Ovary (tissue), 10 donors: ENCODE measurements at places on chromosomes 3 and 15. TPM values are rescaled to one million over a fixed set of nuclear protein-coding genes. Genes with fewer than 3 reads are reported as not detected.

- DNase-seq: no peak
These were observed 153.5 kb upstream of the MEIS2 start for GRCh38 chr15:37253877-37254276.

GRCh38 chr3:16419640-16420241 lies 93.8 kb downstream of the RFTN1 start:
- no peak for DNase-seq

- no peak for DNase-seq
These were observed 72.4 kb upstream of the TRPM1 start for GRCh38 chr15:31173790-31174450.

GRCh38 chr3:162328649-162329048 lies 832.0 kb downstream of the OTOL1 start:
- no peak for DNase-seq

DNA sequence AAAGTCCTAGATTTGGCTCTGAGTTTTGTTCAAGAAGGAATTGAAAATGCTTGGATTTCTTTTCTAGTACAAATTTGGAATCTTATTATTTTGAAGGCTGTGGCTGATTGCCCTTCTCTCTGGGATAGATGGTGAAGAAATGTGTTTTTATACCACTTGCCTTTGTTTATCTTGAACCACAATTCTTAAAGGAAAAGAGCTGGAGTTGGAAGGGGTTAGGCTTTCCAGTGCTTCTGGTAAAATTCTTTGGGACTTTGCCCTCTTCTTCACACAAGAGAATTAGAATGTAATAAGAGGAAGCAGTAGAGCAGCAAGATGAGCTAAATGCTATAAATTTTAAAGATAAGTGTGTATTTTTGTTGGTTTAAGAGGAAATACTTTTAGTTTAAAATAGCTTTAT lies 65.8 kb downstream of the COL6A5 start:
- no peak for DNase-seq

DNA sequence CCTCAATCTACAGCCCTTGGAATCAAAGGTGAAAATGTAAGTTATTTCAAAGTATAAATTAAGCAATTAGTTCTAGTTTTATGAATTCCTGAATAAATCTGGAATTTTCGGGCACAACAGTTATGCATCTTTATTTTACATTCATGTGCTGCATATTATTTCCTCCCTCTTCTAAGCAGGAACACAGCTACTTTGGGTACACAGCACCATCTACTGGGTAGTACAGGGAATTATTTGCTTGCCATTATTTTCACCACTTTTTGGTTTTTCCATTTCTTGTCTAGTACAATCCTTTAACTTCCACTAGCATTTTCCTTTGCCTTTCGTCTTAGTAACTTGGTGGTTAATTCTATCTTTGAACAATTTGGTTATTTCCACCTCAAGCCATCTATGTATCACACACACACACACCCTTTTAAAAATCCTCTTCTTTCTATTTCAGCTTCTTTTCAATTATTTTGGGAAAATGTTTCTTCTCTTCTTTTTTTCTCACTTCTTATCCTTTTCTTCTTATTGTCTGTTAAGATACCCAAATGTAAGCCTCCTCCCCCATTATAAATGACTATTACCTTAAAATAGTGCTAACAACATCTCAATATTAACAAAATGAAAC lies 451.0 kb downstream of the MFSD1 start:
- DNase-seq: no peak

- no peak for DNase-seq
These were observed 1.8 kb downstream of the PLXNB1 start for GRCh38 chr3:48428088-48428571.

- DNase-seq: no peak
These were observed 87.8 kb downstream of the COL6A6 start for GRCh38 chr3:130604806-130605205.

- DNase-seq: no peak
These were observed 12.4 kb downstream of the TPM1 start for GRCh38 chr15:63054985-63055384.

DNA sequence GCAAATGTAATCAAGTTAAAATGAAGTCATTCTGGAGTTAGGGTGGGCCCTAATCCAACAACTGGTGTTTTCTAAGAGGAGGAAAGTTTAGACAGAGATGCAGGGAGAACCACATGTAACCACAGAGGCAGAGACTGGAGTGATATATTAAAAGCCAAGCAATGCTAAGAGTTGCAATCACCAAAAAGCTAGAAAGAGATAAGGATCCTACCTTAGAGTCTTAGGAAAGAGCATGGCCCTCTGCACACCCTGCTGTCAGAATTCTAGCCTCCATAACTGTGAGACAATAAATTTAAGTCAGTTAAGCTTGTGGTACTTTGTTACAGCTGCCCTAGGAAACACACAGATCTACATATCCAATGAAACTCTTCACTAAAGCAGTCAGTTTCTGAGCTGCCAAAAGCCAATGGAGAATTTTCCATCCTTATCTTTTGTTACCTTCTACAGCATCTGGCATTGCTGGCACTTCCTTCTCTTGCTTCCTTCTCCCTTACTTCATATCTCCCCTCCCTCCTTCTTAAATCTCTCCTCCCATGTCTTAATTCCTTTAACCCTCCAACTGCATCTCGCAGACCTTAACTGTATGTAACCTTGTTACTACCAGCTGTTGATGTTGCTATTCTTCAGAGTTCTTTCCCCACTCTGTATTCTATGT lies 11.2 kb downstream of the DCBLD2 start:
- DNase-seq: no peak

DNA sequence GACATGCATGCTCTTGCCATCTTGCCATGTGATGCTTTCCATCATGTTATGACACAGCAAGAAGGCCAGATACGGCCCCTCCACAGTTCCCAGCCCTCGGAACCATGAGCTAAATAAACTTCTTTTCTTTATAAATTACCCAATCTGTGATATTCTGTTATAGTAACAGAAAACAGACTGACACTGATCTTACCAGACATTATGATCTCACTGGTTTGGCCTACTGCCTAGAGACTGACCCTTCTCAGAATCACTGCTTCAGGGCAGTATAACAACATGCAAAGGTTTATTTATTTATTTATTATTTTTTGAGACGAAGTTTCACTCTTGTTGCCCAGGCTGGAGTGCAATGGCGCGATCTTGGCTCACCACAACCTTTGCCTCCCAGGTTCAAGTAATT lies 14.0 kb downstream of the ZNF619 start:
- DNase-seq: no peak

DNA sequence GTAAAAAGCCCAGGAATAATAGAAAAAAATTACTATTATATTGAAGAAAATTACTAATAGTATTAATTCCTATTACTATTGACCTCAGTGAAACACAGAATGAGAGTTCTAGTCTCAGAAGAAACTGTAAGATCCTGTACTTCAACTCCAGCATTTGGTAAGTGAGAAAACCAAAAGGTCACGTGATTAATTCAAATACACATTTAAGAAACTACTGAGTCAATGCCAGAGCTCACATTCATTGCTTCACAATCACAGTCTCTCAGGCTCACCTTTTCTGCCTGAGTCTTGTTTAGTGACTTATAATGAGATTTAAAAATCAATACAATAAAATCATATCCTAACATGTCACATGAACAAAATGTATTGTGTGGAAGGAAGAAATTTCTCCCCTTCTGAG lies 556.1 kb downstream of the FGF12 start:
- no peak for DNase-seq

DNA sequence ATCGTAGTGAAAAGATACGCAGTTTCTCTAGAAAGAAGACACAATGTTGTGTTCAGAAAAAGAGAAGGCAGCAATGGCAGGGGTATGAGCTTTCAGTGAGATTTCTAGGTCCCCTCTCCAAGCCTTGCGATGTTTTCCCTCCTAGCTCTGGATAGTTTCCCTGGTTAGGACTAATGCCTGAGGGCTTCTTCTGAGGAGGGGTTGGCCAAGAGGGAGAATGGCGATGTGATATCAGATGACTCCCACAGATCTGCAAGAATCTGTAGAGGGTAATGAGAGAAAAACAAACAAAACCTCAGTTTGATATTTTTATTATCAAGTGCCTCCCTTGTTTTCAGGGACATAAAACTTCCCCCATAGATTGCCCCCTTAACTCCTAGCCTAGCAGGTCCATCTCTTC lies 4.1 kb upstream of the CLDN1 start:
- no peak for DNase-seq

DNA sequence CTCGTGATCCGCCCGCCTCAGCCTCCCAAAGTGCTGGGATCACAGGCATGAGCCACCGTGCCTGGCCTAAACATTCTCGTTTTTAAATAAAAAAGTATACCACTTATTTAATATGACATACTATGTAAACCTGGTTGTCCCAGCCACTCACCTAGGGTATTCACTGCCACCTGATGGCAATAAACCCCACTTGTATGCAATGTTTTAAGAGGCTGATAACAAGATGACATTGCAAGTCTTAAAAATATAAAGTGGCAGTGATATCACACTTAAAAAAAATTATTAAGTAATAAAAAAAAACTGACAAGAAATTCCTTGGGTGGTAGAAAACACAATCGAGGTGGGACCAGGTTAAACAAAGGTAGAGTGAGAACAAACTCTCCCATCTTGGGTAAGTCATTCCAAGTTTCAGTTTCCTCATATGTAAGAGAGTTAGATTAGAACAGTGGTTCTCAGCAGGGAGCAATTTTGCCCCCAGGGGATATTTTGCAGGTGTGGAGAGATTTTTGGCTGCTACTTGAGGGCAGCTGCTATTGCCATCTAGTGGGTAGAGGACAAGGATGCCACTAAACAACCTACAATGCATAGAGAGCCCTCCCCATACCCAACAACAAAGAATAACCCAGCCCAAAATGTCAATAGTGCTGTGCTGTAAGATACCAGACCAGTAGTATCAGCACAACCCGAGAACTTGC lies 14.5 kb downstream of the ARF4 start:
- no peak for DNase-seq

DNA sequence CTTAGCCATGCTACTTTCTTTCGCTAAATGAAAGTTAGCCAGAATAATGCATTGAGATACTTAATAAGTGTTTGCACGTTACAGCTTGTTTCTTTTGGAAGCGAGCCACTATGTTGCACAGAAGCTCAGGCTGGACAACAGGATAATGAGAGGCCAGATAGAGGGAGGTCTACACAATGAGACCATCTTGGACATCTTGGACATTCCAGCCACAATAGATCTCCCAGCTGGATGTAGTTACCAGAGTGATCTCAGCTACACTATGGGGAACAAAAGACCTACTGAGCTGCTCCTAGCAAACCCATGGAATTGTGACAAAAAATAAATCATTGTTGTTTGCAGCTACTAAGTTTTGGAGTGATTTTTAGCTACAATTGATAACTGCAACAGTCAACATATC lies 540.1 kb upstream of the SEMA6D start:
- no peak for DNase-seq

DNA sequence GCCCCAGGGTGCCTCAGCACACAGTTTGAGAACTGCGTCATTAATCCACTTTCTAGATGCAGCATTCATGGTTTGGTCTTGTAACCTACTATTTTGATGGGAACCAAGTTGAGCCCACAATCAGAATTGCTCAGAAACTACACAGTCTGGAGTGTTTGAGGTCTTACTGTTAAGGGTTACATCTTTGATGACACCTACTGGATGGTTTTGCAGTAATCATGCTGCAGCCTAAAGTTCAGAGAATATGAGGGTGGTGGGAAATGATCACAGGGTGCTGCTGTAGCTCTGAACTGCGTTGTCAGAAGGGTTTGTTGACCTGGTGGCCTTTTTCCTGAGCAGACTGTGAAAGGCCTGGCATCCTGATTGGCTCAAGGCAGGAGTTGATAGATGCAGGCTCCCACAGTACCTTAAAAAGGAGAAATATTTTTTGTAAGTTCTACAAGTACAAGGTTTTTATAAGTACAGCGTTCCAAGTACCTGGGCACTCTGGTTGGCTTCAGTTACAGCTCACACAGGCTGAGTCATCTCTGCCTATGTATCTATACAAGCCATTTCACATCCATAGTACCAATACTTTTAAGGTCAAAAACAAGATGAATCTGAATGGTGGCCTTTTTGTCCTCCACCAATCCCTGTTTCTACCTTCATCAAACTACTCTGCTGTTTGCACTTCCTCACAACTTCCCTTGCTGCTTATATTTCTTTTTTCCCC lies 60.5 kb upstream of the ACKR4 start:
- DNase-seq: no peak

DNA sequence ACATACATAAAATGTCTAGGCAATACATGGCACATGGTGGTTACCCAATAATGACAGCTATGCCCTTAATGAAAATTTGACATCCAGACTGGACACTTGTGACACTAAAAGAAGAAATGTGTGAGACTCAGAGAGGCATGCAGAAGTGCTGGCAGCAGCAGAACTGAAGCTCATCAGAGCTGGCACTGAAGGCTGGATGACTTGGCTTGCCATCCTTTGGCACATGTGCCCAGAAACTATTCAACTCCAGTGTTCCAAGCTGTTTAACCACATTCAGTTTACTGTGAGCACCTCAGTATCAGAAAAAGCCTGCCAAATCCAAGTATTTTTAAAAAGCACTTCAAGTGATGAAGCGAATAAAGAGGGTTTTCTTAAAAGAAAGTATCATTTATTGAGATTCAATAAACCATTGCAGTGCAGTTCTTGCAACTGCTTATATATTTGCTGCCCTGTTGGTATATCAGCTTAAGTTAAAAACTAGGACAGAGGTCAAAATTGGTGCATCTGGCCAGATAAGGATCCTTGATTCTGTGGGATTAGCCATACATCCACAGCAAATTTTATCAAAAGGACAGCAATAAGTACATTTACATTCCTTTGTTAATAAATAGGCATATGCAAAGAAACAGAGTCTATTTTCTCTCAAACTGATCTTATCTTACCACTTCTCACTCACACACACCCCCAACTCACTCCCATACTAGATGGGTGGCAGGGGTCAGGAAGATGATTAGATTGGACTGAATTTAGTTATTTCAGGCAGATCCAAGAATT lies 15.8 kb downstream of the IGSF11 start:
- DNase-seq: no peak

DNA sequence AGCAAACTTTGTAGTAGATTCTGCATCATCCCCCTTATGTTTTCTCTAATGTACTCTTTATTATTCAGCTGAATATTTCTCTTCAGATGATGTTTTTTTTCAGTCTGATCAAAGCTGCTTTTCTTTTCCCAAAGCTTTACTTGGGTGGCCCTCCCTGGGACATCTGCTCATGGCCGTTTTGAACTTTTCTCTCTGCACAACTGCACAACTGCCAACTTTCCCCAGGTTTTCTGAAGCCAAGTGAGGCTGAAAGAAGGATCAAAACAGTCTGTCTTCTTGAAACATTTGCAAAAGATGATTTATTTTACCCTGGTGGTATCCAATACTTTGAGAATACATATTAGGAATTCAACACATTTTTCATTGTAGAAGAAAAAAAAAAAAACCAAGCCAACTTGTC lies 43.0 kb downstream of the GASK1A start:
- DNase-seq: no peak

GRCh38 chr3:197706658-197707057 lies 30.0 kb downstream of the RUBCN start:
- DNase-seq: no peak

GRCh38 chr3:115836944-115837343 lies 213.6 kb downstream of the GAP43 start:
- DNase-seq: no peak

GRCh38 chr3:172711454-172711795 lies 558 bp upstream of the NCEH1 start:
- no peak for DNase-seq

GRCh38 chr3:71547249-71548198 lies 36.0 kb downstream of the FOXP1 start:
- no peak for DNase-seq

Gene ACKR2
- 0.87 TPM for total RNA-seq

Gene SPATA12
- total RNA-seq: not detected

Gene MCF2L2
- total RNA-seq: 0.25 TPM

Gene FBN1
- 126 TPM for total RNA-seq

Gene CILP
- 1.2 TPM for total RNA-seq

Gene ABHD2
- total RNA-seq: 89.5 TPM

Gene SERPINI2
- not detected for total RNA-seq

Gene NGRN
- 107 TPM for total RNA-seq

Gene C3orf70
- 17.7 TPM for total RNA-seq

Gene BFSP2
- not detected for total RNA-seq
